ENCODE measurements at places on chromosomes 3 and 15. TPM values are rescaled to one million over a fixed set of nuclear protein-coding genes. Genes with fewer than 3 reads are reported as not detected.

GRCh38 chr3:39712413-39713048 is 96.9 kb upstream of the MYRIP start:
- no peaks in the 10 kb centered on the region for H3K4me1 ChIP-seq
- H3K4me3 ChIP-seq: no peak overlapping the region
- no peak overlapping the region for H3K27ac ChIP-seq

DNA sequence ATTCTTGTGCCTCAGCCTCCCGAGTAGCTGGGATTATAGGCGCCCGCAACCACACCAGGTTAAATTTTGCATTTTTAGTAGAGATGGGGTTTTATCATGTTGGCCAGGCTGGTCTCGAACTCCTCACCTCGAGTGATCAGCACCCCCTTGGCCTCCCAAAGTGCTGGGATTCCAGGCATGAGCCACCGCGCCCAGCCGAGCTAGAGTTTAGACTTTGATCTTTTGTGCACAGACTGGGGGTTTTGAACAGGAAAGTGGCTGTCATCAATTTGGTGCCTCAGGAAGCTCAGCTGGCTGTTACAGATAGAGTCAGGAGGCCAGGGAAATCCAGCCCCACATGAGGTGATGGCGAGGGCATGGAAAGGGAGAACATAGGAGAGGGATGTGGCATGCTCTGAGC is 19.3 kb upstream of the IREB2 start:
- H3K27me3 ChIP-seq: peaks cover 4% of the 10 kb centered on the region
- no peak for DNase-seq
- H3K36me3 ChIP-seq: no peaks in the 10 kb centered on the region
- H3K27ac ChIP-seq: no peak overlapping the region
- H3K4me1 ChIP-seq: peaks cover 6% of the 10 kb centered on the region

- no peak for DNase-seq
- no peaks in the 10 kb centered on the region for H3K36me3 ChIP-seq
- no peak overlapping the region for H3K4me3 ChIP-seq
- H3K4me1 ChIP-seq: no peaks in the 10 kb centered on the region
- H3K27ac ChIP-seq: no peak overlapping the region
Measured at GRCh38 chr3:153028381-153028780, 133.6 kb upstream of the RAP2B start.

- no peaks in the 10 kb centered on the region for H3K36me3 ChIP-seq
- no peak overlapping the region for H3K27ac ChIP-seq
- DNase-seq: no peak
- H3K4me3 ChIP-seq: no peak overlapping the region
- no peaks in the 10 kb centered on the region for H3K27me3 ChIP-seq
Measured at GRCh38 chr3:62600033-62600432, 226.7 kb upstream of the FEZF2 start.

- no peaks in the 10 kb centered on the region for H3K27me3 ChIP-seq
- H3K36me3 ChIP-seq: no peaks in the 10 kb centered on the region
- no peak for DNase-seq
- H3K4me3 ChIP-seq: no peak overlapping the region
- H3K4me1 ChIP-seq: no peaks in the 10 kb centered on the region
Measured at GRCh38 chr3:100006570-100007271, 107.6 kb downstream of the FILIP1L start.

GRCh38 chr15:35547775-35548364 is 1.9 kb upstream of the DPH6 start:
- no peaks in the 10 kb centered on the region for H3K27me3 ChIP-seq
- H3K27ac ChIP-seq: no peak overlapping the region
- no peak overlapping the region for H3K4me3 ChIP-seq
- H3K4me1 ChIP-seq: peaks cover 8% of the 10 kb centered on the region

- peaks cover 8% of the 10 kb centered on the region for H3K4me1 ChIP-seq
- H3K27me3 ChIP-seq: no peaks in the 10 kb centered on the region
- DNase-seq: no peak
Measured at GRCh38 chr15:31843426-31844055, 186.8 kb upstream of the CHRNA7 start.

DNA sequence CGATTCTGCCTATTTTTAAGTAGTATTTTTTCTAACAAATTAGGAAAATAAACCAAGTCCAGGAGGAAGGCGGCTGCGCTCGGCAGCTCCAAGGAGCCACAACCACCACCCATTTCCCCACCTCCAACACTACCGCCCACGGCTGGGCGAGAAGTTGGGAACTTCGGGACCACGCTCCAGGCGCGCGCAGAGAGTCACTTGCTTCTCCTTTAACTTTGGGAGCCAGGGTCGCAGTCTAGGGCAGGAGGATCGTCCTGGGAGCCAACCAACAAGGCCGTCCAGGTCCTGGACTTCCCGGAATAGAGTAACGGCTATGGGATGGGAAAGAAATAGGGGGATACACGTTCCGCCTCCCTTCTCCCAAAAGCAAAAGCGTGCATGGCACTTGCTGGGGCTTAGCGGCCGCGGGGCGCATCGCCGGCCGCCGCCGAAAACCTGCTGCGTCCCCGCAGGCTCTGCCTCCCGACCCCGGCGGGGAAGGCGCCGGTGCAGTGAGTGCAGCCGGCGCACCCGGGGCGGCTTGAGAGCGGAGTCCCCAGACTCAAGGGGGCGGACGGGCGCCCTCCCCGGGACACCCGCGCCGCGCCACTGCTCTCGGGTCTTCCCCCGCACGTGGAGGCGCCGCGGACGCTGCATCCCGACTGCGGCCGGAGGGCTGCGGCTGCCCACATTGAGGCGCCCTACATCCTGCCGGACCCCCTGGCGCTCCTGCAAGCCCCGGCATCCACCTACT is 699 bp downstream of the MEGF11 start:
- peaks cover 35% of the 10 kb centered on the region for H3K4me1 ChIP-seq
- H3K27ac ChIP-seq: no peak overlapping the region
- H3K36me3 ChIP-seq: no peaks in the 10 kb centered on the region
- no peak for DNase-seq
- peaks cover 50% of the 10 kb centered on the region for H3K27me3 ChIP-seq

GRCh38 chr3:31274326-31275024 is 258.2 kb upstream of the STT3B start:
- no peak overlapping the region for H3K27ac ChIP-seq
- DNase-seq: no peak
- no peak overlapping the region for H3K4me3 ChIP-seq
- H3K27me3 ChIP-seq: no peaks in the 10 kb centered on the region
- no peaks in the 10 kb centered on the region for H3K36me3 ChIP-seq
- no peaks in the 10 kb centered on the region for H3K4me1 ChIP-seq

The PLAAT1 gene
- total RNA-seq: 9.3 TPM

The UNC13C gene
- 13.2 TPM for total RNA-seq

The PTPN9 gene
- total RNA-seq: 32.4 TPM

The MAGI1 gene
- total RNA-seq: 41.5 TPM

Data from spinal cord (tissue), 10 donors.